ENCODE measurements at places on chromosomes 7 and 10.

DNA sequence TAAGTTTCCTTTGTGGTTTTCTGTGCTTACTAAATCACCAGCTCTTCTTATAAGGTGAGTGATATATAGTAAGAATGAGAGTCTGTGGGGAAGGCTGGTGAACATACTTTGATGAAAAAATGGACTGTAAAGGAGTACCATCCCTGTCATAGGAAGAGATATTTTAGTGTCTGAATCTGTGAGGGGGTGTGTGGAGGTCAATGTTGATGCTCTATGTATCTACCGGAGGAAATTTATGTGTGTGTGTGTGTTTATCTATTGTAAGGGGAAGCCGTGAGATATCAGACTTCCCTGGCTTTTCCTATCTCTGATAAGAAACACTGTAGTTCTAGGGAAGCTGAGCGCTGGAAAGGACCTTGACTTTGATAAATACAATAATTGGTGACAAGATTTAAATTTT lies 179.0 kb downstream of the PCDH15 start:
- no peak for DNase-seq

DNA sequence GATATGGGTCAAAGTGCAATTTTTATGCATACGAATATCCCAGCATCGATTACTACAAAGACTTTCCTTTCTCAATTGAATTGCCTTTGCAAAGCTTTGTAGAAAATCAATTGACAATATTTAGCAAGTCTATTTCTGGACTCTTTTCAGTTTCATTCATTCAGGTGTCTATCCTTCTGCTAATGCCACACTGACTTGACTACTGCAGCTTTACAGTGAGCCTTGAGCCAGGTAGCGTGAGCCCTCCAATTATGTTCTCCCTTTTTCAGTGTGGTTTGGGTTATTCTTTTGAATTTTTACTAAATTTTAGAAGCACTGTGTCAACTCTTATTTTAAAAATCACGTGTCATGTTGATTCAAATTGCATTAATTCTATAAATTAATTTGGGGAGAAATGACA lies 19.5 kb upstream of the AKR1E2 start:
- no peak for DNase-seq

DNA sequence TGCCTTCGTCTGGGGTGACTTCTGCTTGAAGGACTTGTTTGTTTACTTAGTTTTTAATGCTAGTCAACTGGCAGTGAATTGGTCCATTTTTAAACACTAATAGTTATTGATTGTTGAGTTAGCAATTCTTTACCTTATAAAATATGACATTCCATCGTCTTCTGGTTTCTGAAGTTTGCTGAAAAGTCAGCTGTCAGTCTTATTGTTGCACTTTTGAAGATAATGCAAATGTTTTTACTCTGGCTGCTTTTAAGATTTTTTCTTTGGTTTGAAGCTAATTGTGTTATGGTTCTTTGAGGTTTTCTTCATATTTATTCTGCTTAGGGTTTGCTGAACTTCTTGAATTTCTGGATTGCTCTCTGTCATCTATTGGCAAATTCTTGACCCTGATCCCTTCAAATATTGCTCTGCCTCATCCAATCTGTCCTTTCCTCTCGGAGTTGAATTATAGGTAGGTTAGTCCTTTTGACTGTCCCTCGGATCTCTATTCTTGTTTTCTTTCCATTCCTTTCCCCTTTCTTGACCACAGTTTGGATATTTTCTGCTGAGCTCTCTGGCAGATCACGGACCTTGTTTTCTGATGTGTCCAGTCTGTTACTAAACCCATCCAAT lies 24.2 kb downstream of the MGMT start:
- DNase-seq: no peak

DNA sequence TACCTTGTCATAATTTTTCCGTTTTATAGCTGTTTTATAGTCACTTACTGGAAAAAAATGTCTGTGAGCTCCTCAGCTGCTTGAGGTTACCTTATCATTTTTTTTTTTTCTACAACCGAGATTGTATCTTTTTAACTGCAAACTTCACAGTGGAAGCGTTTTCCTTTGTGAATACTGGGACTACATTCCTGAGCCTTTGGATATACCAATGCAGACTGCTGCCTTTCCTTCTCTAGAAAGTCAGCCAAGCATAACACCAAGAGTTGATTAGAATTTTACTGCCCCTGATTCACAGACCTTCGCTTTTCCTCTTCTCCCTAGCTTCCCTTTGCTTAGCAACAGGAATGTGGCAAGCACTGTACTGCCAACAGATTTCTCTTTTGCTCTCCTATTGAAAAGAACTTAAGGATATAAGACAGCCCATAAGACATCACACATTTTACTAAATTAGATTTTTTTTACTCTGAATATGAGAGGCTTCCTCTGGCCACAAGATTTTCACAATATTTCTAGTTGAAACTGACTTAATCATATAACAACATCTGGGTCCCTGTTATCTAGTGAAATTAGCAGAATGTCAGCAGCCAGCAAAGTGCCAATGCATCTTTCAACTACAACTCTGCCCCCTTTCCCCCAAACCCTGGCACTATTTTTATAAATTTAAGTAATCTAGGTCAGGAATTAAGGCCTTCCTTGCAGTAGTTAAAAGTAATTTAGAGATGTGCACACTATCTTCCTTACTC lies 170.6 kb downstream of the PRKG1 start:
- peak; percentile 44 for DNase-seq

- DNase-seq: no peak
These were observed 4.2 kb downstream of the NOS3 start for GRCh38 chr7:150994838-150995510.

DNA sequence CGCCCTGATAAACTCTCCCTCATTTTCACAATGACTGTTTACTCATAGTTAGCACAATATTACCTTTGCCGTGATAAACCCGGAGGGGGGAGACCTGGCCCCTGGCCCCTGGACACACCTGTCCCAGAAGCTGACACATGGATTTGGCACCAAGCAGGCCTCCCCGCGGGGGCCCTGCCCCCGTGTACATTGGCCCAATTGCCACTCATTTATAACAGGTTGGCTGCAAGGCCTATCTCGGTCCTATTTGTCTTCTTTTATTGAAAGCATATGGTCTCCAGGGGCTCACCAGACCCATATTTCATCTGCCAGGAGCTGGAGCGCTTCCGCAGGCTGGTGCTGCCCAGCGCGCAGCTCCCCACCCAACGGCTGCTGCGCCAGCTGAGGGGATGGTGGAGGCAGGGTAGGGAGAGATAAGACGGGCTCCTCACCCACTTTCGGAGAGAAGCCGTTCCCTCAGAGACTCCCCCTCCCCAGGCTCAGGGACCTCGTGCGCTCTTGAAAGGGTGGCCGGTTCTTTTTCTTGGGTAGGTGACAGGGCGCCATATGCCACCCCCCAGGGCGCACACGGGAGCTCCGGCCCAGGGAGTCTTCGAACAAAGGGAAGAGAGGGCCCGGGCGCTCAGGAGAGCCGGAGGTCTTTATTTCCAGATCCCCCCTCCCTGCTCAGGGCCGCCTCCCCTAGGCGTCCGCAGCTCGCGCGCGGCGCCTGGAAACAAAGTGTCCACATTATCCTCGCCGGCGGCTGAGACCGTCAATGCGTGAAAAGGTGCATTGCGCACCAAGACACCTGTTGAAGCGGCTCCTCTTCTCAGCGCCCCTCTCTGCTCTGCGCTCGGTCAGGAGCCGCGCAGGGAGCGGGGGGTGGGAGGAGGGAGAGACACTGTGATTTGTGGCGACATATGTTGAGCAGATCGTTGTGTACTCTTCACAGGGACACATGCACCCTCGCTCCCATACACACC lies 4.3 kb upstream of the NEUROG3 start:
- DNase-seq: no peak

- no peak for DNase-seq
These were observed 59.7 kb downstream of the TLL2 start for GRCh38 chr10:96453856-96454583.

DNA sequence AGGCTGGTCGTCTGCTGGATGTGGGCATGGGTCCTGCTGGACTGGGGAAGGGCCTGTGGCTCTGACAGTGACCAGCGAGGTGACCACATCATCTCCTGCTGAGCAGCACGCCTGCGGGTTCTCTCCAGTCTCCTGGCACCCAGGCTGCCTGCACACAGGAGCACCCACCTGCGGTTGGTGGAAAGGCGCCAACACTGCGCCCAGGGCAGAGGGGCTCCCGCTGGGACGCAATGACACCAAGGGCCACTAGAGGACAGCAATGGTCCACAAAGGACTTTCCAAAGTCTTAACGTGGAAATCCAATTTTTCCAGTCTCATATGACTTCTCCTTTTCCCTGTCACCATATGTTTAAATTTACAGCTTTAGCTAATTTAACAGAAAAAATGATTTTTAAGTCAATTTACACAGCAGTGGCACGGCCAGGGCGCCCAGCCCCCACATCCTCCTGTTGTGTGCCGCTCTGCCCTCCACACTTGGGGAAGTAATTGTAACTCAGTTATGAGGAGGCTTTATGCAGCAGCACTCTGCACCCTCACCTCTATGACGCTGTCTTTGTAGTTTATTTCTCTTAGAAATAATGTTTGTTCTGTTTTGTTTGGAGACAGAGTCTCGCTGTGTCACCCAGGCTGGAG lies 38.1 kb downstream of the CFAP46 start:
- DNase-seq: peak; percentile 67

DNA sequence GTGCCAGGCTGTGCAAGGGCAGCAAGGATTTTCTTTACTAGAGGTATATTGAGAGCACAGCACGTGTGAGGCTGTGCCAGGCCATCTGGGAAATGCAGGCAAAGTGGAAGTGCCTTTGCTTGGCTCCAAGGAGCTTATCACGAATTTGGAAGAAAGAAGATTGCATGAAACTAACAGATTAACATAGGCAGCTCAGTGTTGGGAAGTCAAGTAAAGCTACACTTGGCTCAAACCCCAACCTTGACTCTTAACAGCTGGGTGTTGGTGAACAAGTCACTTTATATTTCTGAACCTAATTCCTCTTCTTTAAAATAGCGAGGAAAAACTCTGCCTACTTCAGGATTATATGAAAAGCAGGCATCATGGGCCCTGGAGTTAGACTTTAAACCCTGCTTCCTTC lies 105.2 kb downstream of the PLCE1 start:
- no peak for DNase-seq

GRCh38 chr10:124748953-124749645 lies 4.9 kb upstream of the FAM53B start:
- no peak for DNase-seq

GRCh38 chr7:3165681-3166580 lies 122.3 kb upstream of the CARD11 start:
- no peak for DNase-seq

GRCh38 chr7:137093198-137093597 lies 224.7 kb downstream of the CHRM2 start:
- no peak for DNase-seq

DNA sequence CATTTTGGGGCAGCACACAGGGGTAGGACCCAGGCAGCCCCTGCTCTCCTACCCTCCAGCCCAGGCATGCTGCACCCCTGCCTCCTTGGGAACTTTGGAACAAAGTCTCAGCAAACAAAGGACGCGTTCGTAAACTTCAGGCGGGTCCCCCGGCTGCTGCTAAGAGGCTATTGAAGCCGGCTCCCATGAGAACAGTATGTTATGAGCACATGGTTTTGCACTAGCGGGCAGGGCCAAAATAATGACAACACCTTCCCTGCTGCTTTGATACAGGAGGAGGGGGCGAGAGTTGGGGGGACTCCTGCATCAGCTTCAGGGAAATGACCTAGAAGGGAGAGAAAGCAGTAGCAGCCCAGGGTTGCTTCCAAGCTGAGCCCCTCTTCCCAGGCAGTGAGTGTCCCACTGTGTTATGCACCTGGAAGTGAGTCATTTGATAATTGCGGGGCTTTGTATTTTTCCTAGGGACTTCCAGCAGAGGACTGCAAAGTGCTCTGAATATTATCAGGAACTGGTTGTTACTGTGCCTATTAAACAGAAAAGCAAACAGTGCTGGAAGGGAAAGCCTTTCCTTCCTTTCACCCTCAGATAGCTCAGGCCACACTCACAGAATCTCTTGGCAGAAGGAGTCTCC lies 6.9 kb downstream of the ITPRIP start:
- peak; percentile 63 for DNase-seq

- no peak for DNase-seq
These were observed 212.5 kb downstream of the DGKB start for GRCh38 chr7:14690075-14690474.

- DNase-seq: peak; percentile 73
These were observed 14.4 kb downstream of the DENND2A start for GRCh38 chr7:140625908-140626868.

GRCh38 chr7:33986451-33986850 lies 81.1 kb downstream of the BMPER start:
- DNase-seq: no peak

GRCh38 chr7:157016352-157017041 lies 6.0 kb upstream of the MNX1 start:
- peak; percentile 60 for DNase-seq

GRCh38 chr7:40341836-40342235 lies 207.0 kb downstream of the SUGCT start:
- DNase-seq: no peak

DNA sequence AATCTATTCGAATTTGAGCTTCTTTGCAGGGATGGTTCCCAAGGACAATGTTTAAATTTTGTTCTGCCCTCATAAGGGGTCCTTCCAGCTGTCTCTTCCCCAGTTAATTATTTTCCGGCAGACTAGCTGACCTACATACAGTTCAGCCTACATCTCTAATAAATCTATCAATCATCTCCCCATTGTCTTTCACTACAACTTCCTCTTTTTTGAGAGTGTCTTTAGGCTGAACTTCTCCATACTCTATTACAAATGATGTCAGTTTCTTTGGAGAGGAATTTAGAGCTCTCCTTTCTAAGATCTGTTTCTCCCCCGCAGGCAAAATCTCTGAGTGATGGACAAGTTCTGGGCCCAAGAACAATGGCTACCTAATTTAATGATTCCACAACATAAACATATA lies 122.2 kb downstream of the PCLO start:
- peak; percentile 57 for DNase-seq

DNA sequence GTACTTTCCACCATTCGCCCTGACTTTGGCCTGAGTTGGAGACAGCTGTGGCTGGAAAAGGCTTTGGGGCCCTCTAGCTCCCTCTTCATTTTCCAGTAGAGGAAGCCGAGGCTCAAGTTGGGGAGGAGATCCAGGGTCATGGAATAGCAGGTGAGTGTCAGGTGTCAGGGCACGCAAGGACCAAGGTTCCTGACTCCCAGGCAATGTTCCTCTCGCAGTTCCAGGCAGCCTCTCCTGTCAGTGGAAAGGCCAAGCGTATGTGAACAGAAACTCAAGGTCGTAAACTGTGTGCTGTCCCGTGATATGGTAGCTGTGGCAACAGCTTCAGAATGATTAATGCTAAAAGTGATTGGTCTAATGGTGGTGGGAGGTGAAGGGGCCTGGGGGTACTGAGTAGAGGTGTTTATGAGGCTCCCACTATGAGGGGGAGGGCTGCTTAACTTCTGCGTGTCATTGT lies 13.2 kb downstream of the ADAMTS14 start:
- no peak for DNase-seq

Measured in retina (tissue), 1 donor.